ENCODE measurements at places on chromosomes 4 and X. TPM values are rescaled to one million over a fixed set of nuclear protein-coding genes. Genes with fewer than 3 reads are reported as not detected.

ZCCHC18 gene
- 0.22 TPM for total RNA-seq

GRIA3 gene
- total RNA-seq: 0.73 TPM

DNA sequence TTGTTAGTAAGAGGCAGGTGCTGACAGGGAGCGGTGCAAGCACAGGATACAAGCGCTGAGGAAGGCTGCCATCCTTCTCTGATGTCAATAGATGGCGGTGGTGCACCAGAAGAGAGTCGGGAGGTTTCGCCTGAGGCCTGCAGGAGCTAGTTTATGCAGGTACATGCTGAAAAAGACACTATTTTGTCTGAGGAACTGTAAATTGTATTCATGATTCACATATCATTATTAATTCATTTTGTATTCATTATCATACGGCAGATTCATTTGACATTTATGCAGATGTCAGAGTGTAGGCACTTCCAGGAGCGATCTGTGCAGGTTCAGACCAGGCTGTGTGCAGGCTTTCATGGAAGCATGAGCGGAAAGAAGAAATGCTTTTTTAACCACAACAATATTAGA lies 824.0 kb downstream of the STIM2 start:
- peak; percentile 46 for DNase-seq

DNA sequence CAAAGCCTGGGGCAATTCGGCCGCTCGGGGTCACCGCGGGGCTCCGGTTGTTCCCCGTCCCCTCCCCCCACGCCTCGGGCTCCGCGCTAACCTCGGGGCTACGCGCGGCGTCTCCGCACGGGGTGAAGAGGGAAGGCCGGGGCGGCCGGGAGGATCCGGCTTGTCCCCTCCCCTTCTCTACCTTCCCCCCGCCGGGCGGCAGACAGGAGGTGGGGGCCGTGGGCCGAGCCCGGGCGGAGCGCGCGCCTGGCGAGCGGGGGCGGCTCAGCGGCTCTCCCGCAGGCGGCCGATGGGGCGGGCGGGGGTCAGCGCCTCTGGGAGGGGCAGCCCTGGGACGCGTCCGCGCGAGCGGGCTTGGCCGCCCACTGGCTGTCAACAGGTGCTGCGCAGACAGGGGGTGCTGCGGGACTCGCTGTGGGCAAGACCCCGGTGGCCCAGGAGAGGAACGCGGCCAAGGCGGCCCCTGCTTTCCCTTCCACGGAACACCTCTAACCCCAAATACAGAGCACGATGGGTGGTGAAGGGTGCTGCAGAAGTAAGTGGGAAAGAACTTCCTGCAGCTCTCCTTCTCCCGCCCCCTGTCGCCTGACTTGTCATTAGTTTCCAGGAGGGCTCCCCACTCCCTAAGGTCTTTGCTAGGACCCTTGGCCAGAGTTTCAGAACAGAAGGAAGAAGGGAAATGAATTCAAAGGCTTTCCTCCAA lies at the start of gene PDGFC:
Gene PDGFC, minus strand, starts transcription at position 124 of the 703 bp plus-strand sequence. CDS start 896 bp downstream, outside the sequence.
- DNase-seq: peak; percentile 89

Data from Right ventricle myocardium inferior (tissue), 1 donor.